ENCODE measurements at places on chromosomes 4 and X.

- no peak for DNase-seq
Measured at GRCh38 chrX:133374874-133375387, 40.4 kb downstream of the GPC4 start.

GRCh38 chrX:92260102-92260501 lies 480.9 kb downstream of the PCDH11X start:
- no peak for DNase-seq

- no peak for DNase-seq
Measured at GRCh38 chr4:106160560-106160959, 155.4 kb downstream of the TBCK start.

DNA sequence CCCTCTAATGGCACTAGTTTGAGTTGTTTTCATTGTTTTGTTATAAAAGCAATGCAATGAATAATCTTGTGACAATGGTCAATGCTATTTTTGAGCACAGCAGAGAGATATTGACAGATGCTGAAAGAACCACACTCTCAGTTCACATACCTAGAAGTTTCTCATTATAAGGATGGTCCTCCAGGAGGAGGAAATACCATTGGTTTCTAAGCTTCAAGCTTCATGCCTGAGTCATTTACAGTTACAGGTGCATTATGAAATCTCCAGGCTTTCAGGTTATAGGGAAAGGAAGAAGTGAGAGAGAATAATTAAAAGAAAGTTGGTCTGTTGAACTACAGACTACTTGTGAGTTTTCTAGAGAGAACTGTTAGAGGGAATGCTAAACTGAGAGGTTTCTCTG lies 75.3 kb downstream of the PWWP3B start:
- DNase-seq: no peak

GRCh38 chrX:141468940-141469339 lies 115.6 kb downstream of the SPANXA1 start:
- DNase-seq: no peak

GRCh38 chr4:100086766-100087431 lies 103.4 kb downstream of the DDIT4L start:
- no peak for DNase-seq

DNA sequence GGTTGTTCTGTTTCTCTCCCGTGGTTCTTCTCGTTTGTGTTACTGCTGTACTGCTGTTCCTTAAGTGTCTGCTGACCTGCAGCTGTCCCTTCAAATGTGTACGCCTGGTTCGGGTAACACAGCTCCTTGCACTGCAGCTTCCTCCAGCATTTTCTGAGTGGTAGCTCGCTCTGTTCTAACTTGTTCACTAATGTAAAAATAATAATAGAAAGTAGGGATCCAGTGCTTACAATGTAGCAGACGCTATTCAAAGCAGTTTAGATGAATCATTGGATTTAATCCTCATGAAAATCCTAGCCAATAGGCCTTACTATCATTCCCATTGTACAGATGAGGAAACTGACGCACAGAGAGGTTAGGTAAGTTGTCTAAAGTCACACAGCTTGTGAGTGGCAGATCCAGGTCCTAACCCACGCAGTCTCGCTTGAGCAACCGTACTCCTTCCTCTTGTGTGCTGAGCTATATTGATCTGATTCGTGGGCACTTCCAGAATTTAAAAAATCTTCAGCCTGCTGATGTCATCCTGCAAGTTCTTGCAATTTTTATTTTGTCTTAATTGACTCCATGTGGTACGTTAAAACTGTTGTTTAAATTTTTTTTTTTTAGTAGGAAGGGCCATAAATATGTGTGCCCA lies 448.2 kb upstream of the FAT1 start:
- no peak for DNase-seq

DNA sequence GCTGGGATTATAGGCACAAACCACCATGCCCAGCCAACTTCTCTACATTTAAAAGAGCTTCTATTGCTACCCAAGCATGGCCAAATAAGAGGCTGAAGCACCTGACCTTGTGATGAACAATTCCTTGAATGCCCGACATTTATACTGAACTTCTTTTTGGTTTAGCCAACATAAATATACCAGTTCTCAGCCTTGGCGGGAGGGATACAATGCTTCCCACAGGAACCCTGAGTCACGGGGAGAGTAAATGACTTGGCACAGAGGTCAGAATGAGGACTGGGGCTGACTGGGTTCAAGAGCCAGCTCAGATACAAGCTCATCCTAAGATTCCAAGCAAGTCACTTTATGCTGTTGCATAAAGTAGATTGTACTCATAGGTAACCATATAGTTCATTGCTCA lies 6.1 kb downstream of the HOPX start:
- no peak for DNase-seq

DNA sequence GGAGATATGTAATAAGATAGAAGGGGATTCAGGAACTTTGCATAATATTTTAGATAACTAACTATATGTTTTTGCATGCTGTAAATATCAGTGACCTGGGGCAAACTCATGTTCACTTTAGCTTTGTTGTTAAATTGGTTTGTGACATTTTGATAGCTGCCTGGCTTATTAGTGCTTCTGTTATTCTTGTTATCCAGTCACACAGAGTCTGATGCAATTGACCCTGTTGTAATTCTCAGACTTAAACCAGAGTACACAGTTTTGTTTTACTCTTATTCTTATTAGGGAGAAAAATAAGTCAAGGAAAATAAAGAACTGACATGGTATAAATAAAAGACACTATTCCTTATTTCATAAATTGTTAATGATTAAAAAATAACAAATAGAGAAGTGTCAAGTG lies 516.7 kb upstream of the SLIT2 start:
- no peak for DNase-seq

DNA sequence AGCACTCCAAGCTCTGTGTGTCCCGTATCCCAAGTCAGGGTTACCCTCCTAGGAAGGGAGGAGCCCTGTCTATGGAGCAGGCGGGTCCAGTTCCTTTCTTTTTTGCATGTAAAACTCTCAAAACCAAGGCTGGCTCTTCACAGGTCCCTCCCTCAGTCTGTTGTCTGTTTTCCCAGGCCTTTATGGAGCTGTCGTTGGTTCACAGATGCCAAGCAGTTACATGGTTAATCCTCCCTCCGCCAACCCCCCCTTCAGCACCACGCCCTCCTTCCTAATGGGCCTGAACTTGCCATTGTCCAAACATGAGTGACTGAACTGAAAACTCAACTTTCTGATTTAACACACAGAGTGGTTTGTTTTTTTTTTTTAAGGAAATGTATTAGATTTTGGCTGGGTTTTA lies 148.3 kb downstream of the STOX2 start:
- DNase-seq: no peak

GRCh38 chr4:110540581-110540980 lies 64.6 kb downstream of the ENPEP start:
- no peak for DNase-seq

DNA sequence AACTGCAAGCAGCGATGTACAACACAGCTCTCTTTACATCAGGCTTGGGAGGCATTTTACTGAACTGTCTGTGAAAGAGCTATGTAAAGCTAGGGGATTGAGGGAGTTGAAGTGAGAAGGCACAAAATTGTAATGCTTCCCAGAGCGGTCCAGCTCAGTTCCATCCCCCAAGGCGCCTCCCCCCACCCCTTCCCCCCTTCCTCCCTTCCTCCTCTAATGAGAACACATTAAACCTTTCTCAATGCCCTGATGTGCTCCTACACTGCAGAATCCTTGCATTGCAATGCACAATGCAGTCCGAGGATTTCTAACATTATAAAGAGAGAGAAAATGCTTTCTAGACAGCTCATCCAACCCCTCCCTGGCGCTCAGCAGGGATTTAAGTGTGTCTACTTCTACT lies 73.9 kb downstream of the CXXC4 start:
- no peak for DNase-seq

DNA sequence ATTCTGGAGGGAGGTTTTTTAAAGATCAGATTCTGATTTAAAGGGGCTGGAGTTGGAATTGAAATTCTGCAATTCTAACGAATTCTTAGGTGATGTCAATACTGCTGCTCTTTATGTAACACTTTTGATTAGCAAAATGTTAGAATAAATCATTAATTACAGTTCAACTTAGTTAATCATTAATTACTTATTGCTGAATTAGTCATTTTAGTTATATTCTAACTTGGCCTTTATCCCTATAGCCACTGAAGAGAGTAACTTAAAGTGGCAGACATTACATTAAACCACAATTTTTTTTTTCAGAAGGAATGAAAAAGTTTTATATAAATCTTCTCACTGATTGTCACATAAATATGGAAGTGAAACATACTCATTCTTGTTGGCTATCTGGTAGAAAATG lies 206.6 kb upstream of the ITM2A start:
- DNase-seq: no peak

GRCh38 chr4:127631420-127631819 lies 1.3 kb upstream of the INTU start:
- no peak for DNase-seq

DNA sequence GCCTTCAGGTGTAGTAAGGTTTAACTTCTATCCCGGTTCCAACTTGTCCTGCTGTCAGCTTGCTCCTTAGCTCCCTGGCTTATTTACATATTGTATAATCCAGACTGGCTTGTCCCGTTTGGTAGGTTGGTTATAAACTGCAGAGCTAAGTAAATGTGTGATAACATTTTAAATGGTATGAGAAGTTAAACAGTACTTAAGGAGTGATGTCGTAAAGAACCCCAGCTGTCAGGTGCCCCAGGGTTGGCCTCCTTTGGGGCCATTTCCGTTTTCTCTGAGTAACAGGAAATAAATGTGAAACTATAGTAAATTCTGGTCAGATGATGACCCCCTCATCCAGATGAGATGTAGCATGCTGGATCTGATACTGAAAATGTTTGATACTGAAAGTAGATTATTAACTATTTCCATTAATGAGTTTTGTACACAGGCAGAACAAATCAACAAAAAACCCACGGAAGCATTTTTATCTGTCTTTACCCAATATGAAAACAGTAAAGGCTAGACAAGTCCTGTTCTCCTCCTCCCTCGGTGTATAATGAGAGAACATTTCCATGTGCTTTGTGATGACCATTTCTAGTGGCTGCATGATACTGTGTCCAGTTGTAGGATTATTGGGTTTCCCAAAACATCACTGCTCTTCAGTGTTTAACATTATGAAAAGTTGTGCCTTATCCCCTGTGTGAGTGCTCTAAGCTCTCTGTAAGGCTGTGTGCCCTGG lies 22.4 kb downstream of the GAB1 start:
- no peak for DNase-seq

- DNase-seq: no peak
Measured at GRCh38 chr4:110310795-110311194, 112.4 kb upstream of the ELOVL6 start.

DNA sequence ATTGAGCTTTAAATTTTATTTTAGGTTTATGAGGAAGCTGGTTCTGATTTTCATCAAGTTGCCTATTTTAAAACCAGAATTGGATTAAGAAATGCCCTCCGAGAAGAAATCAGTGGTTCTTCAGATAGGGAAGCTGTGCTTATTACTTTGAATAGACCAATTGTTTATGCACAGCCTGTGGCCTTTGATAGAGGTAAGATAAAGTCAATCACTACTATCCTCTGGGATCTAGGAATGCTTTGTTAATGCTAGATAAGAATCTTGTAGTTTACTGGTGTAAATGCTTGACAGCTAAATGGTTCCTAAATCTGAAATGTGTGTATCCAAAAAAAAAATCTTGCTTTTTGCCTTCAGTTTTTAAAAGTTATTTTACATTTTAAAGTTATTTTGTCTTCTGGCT lies 73.0 kb upstream of the ADAD1 start:
- no peak for DNase-seq

DNA sequence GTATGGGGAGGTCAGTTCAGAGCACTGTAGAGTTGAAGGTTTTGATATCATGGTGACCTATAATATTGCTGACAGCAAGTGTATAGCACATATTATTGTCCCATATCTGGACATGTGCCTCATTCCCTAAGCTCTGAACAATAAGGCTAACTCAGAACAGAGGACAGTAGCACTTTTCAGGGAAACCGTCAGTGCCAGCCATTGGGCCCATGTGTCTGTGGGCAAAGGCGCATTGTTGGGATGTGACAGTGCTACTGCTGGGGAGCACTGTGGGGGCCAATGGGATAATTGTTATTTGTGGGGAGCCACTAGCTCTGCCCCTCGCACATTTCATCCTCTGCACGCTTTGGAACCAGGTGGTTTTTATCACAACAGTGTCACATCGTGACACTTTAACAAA lies 136.2 kb downstream of the ELOVL6 start:
- DNase-seq: no peak

DNA sequence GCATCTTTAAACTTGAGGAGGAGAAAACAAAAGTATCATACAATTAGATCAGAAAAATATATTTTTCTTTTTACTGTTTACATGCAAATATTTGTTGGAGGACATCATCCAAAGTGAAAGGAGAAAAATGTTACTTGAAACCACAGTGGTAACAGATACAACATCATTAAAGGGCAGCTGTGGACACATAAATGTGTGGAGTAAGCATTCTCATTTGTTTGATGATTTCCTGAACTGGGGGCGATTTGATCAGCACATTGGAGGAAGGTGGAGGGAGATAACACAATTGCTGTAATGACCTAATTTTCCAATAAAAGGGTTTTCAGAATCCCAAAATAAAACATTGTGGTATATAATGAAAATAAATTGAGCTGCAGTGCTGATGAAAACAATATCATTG lies 314.5 kb upstream of the HS3ST1 start:
- DNase-seq: no peak

GRCh38 chrX:7447801-7448499 lies 300.0 kb upstream of the PUDP start:
- no peak for DNase-seq

- no peak for DNase-seq
Measured at GRCh38 chr4:152476796-152477195, 59.1 kb downstream of the FBXW7 start.

All from activated CD8-positive, alpha-beta memory T cell treated with anti-CD3 and anti-CD28 coated beads for 1 hour (primary cell).